Fibroblast of skin of abdomen (primary cell): ENCODE measurements at places on chromosomes 7 and 10.
A peak's percentile ranks its signal among the peaks of the same experiment; 100 is the strongest.

- no peak for DNase-seq
Observed at GRCh38 chr10:125144693-125145623, 15.4 kb downstream of the CTBP2 start.

DNA sequence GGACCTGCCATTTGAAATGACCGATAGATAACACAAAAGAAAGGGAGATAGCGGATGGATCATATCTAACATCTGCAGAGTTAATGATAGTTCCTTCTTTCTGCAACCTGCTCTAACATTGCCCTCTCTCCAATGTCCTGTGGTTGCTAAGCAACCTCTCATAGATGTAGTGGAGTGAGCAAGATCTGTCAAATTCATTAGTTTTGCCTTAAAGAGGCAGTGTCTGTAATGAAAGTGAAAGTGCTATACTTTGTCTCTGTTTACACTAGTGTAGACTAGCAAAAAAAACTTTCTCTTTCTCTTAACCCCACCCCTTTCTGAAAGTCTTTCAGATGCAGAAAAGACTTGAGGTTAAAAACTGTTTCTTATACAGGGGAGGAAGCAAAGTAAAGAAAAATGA lies 1196.9 kb downstream of the SORCS3 start:
- peak; percentile 25 for DNase-seq

DNA sequence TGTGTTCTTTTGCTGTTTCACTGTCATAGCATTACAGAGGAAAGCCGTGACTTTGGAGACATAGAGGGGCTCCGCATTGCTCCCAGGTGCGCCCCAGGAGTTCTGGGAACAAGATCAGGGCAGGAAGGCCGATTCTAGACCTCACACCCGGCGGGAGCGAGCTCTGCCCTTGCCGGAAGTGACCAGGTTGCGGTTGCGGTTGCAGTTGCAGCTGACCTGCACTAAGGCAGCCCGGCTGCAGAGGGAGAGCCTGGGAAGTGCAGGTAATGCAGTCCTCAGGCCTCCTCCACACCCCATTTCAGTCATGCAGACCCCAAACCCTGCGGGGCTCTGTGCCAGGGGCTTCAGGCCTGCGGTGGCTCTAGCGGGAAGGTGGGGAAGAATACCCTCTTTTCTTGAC lies 130.0 kb upstream of the LANCL2 start:
- no peak for DNase-seq

DNA sequence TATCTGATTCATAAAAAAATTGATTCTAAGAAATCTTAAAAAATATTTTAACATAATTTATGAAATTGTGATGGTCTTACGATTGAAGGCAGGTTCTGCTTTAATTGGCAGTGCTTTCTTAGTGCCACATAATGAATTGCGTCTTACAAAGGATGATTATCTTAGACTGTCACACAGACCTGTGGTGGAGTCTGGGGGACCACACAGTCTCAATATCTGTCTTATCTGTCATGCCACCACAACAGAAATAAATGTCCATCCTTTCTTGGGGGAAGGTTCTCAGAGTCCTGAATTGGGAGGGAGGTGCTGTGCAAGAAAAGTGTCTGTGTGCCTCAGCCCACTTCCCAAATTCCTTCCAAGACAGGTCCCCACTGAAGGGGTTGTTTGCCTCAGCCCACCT lies 34.0 kb downstream of the ZDHHC6 start:
- DNase-seq, result no peak

- peak; percentile 9 for DNase-seq
Observed at GRCh38 chr7:158595068-158595467, 7.4 kb upstream of the PTPRN2 start.

DNA sequence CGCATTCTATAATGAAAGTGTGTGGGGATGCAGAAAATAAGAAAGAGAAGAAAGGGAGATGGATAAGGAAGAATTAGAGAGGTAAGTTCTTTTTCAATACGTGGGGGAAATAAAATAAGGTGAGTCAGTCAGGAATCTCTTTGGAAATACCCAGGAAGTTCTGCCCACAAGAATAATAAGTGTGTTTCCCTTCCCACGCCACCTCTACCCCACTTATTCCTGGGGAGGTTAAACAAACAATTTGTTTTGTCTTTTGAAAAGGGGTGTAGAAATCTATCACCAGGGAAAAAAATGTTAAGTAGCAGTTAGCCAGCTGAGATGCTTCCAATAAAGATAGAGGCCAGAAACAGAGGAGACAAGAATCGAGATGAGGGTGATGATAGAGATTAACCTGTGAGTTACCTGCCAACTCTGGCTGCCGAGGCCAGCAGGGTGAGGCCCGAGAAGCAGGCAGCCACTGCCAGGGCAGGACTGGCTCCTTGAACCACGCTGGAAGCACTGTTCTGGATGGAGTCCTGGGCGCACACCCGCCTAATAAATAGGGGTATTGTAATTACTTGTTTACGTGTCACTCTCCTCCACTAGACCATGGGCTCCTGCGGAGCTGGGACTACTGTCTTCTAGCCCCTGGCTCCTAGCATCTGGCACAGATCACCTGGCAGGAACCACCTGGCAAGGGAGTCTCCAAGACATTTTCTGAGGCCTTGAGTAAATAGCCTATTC lies 191.3 kb downstream of the FGFR2 start:
- DNase-seq, result no peak

DNA sequence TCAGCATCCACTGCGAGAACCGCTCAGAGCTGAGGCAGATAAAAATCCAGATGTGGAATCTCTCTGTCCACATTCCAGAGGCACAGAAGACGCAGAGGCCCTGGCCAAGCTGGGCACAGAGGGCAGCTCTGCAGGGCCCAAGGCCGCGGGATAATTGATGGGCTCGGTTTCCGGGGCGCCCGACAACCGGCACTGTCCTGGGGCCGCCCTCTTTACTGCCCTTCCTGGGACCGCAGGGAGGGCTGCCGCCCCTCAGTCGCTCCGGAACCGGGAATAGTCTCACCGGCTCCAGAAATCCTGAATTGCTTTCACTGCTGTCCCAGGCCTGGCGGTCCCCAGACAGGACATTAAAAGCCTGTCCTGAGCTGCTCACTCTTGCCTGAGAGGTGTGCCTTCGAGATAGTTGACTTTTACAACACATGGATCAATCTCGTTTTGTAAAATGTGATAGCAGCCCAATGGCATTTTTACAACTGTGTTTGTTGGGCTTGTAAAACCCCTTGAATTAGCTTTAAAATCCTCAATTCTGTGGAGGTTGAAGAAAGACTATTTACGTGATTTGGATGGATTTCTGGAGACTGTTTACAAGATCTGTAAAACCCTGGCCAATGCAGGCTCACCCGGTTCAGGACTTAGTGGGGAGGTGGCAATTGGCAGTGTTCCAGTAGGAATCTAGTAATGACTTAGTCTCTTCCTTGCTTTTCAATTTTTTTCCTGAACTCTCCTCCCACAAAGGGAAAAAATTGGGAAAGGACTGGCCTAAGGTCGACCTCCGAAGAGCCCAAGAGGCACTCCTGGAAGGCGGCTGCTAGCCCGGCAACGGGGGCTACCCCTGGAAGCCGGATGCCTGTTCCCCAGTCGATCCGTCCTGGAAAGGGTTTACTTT lies 1.4 kb upstream of the HOXA6 start:
- no peak for DNase-seq

DNA sequence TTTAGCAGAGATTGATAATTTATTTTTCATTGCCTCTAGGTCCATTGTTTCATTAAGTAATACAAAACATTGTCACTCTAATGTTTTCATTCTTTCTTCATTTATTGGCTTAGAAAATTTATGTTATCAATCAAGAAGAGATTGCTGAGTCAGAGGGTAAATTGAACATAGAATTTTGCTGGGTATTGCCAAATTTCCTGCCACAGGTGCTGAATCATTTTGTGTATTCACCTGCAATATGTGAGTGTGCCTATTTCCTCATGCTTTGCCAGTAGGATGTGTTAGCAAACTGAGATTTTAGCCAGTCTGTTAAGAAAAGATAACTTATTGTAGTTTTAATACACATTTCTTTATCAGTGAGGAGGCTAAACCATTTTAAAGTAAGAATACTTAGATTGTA lies 38.0 kb downstream of the MARCHF5 start:
- no peak for DNase-seq

- no peak for DNase-seq
Observed at GRCh38 chr7:100825215-100825671, 2.1 kb downstream of the EPHB4 start.

GRCh38 chr7:44338600-44338999 lies 13.2 kb upstream of the CAMK2B start:
- DNase-seq, result no peak

DNA sequence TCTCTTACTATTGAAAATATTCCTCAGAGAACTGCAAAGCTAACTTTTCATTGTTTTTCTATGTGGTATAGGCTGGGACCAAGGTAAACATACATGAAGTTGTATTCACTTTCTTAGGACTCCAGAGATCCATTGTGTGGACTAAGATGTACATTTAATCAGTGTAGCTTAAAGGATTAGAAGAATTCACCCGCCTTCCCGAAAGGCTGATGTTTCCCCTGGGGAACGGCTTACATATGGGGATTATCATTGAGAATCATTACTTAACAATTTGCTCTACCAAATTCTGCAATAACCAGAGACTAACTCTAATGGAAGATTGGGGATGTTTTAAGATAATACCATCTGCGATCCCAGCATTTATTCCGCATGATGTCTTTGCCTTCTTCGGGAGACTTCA lies 257.1 kb upstream of the KIAA1217 start:
- no peak for DNase-seq

- no peak for DNase-seq
Observed at GRCh38 chr10:89297356-89297755, 4.5 kb upstream of the IFIT2 start.

GRCh38 chr7:71329030-71329660 lies 197.2 kb downstream of the GALNT17 start:
- DNase-seq, result no peak

DNA sequence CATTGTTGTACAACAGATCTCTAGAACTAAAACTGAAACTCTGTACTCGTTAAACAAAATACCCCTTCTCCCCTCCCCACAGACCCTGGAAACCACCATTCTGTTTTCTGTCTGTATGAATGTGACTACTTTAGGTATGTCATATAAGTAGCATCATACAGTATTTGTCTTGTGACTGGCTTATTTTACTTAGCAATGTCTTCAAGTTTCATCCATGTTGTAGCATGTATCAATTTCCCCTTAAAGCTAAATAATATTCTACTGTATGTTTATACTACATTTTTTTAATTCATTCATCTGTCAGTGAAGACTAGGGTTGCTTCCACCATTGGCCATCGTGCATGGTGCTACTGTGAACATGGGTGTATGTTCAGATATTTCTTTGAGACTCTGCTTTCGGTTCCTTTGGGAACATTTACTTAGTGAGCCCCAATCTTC lies 71.2 kb upstream of the RPA3 start:
- no peak for DNase-seq

GRCh38 chr7:38222481-38223096 lies 44.5 kb downstream of the STARD3NL start:
- peak; percentile 41 for DNase-seq

GRCh38 chr7:30894009-30894408 lies 17.6 kb upstream of the AQP1 start:
- no peak for DNase-seq

DNA sequence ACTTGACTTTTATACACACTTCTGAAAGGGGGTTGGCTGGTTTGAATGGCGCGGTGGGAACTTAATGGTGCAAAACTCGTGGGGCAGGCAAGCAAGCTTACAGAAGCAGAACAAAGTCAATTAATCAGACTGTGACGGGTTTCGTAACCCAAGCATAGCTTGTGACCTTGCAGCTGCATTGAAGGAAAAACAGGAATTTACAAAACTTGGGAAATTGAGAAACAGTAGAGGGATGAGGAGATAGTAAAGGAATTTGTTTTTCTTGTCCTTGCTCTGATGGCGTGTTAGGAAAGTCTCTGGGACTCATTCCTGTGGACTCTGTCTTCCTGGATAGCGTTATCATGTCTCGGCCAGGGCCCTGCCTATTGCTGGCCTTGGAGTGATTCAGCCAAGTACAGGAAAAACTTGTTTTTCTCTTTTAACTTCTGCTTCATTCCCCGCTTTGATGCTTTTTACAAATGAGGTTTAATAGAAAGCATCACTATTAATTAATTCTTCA lies 220.0 kb upstream of the KCND2 start:
- peak; percentile 88 for DNase-seq

GRCh38 chr7:115775981-115776380 lies 254.6 kb downstream of the TFEC start:
- no peak for DNase-seq

GRCh38 chr10:34816501-34817002 lies 1.5 kb upstream of the PARD3 start:
- no peak for DNase-seq

- no peak for DNase-seq
Observed at GRCh38 chr10:95423164-95424005, 132.6 kb upstream of the PDLIM1 start.

- peak; percentile 58 for DNase-seq
Observed at GRCh38 chr10:42753126-42753506, 29.5 kb upstream of the BMS1 start.

GRCh38 chr10:113320987-113321386 lies 231.9 kb upstream of the HABP2 start:
- DNase-seq, result no peak

DNA sequence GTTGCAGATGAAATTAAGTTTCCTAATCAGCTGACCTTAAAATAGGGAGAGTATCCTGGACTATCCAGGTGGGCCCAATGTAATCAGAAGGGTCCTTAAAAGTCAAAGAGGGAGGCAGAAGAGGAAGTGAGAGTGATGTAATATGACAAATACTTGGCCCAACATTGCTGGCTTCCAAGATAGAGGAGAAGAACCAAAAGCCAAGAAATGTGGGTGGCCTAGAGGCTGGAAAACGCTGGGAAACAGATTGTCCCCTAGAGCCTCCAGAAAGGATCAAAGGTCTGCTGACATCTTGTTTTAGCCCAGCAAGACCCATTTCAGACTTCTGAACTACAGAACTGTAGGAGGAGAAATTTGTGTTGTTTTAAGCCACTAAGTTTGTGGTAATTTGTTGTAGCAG lies 79.7 kb upstream of the NOBOX start:
- DNase-seq, result no peak

DNA sequence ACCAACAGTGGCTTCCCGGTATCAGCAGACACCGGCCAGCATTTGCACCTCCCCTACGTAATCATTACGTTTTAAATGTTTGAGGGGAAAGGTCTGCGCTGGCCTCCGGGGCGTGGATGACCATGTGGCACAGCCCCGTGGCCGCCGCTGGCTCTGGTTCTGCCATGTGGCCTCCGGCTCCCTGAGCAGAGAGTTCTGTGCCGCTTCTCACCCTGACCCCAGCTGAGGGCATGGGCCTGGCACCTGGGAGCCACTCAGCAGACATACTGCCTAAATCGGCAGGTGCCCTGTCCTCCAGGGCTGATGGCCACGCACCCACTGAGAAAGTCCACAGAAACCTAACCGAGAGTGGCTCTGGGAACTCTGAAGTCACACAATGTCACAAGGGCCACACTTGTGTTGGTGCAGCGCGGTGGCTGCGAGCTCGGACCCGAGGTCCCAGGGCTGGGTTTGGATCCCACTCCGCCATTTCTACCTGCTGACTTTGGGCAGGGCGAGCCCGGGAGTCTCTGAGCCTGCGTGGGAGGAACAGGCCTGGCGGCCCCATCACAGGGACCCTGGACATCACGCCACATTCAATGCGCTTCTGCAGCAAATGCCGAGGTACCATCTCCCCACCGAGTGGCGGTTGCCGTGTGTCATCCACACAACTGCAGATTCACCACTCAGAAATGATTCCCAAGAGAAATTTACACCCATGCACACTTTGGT lies 25.3 kb downstream of the CFAP46 start:
- no peak for DNase-seq
